ENCODE measurements at places on chromosomes 5 and 9.

DNA sequence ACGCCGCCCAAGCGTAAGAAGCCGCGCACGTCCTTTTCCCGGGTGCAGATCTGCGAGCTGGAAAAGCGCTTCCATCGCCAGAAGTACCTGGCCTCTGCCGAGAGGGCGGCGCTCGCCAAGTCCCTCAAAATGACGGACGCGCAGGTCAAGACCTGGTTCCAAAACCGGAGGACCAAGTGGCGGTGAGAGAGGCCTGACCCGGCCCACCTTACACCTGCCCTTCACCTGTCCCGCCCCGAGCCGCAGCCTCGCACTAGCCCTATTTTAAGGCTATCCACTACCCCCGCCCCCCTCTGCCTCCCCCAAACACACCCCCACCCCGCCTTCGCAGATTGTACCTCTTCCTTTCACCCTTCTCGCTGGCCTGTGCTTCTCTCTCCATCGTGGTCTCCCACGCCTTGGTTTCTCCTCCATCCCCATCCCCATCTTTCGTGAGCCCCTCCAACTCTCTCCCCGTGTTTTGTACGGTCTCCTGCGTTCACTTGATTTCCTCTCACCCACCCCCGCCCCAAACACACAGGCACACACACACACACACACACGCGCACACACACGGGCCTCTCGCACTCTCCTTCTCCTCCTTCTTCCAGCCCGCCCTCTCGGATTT is 1.3 kb downstream of the TLX3 start:
- no peak for DNase-seq

DNA sequence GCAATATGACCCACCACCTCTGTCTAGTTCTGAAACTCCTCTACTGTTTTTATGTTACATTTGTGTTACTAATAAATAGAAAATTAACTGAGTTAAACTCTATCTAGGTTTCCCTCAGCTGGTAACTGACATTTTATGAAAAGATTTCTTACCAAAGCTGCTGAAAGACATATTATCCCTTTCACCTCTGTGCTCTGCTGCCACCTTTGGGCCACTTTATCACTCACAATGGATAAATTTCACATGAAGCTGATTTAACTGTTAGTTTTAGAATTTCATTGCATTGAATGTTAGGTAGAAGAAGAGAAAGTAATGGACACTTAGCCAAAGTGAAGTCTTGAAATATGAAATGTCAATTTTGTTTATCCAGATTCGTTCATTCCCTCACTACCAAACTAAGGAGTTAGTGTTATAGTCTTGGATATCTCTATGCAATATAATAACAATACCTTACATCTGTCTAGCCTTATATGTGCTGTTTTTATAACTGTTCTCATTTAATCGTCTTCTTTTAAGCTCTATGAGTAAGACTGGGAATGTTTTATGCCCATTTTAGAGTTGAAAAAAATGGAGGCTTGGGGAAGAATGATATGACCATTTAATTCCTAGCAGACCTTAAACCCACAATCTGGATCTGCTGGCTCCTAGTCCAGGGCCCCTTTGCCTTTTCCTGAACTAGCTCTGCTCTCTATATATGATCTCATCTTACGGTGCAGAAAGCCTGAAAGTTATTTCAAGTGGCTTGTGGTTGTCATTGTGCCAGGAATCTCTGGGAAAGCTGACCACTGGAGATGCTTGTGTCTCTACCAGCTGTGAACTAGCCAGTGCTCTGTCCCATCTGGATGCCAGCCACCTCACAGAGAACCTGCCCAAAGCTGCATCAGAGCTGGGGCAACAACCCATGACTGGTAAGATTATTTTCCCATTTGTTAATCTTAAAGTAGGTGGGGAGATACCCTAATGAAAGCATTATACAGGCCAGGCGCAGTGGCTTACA is 97.1 kb downstream of the GOLPH3 start:
- peak; percentile 51 for DNase-seq

- no peak for DNase-seq
Observed at GRCh38 chr9:26904070-26904469, 11.5 kb upstream of the CAAP1 start.

DNA sequence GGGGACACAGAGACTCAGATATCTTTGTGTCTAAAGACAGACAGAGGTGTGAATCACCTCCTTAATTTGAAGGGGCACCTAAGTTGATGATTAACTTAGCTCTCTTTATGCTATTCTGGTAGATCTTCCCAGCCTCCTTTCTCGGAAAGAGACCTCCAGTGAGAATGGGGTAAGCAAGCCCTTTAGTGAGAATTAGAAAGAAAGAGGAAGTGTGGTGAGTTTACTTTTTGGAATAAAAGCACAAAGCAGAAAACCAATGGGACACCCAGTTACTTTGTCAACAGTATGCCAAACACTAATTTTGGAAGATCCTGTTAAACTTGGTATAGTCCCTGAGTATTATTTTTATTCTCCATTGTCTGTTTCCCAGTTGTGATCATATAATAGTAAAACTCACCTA is 302.8 kb upstream of the RASA1 start:
- DNase-seq: no peak

DNA sequence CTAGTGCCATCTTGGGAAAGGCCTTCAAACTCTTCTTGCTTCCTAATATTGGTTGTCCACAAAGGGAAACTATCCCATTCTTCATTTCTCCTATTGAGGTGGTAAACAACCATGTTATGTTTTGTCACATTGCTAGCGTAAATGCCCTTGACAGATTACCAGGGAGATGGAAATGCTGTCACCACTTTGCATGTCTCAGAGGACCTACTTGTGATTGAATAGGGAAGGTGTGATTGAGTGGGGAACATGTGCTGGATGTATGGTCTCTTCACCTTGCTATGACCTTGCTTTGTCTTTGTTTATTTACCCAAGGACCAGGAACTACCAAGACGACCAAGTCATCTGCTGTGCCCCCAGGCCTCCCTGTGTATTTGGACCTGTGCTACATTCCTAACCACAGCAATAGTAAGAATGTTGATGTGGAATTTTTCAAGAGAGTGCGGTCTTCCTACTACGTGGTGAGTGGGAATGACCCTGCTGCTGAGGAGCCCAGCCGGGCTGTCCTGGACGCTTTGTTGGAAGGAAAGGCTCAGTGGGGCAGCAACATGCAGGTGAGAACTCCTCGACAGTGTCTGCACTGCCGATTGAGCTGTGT is 96.1 kb downstream of the MAP1B start:
- DNase-seq: no peak

DNA sequence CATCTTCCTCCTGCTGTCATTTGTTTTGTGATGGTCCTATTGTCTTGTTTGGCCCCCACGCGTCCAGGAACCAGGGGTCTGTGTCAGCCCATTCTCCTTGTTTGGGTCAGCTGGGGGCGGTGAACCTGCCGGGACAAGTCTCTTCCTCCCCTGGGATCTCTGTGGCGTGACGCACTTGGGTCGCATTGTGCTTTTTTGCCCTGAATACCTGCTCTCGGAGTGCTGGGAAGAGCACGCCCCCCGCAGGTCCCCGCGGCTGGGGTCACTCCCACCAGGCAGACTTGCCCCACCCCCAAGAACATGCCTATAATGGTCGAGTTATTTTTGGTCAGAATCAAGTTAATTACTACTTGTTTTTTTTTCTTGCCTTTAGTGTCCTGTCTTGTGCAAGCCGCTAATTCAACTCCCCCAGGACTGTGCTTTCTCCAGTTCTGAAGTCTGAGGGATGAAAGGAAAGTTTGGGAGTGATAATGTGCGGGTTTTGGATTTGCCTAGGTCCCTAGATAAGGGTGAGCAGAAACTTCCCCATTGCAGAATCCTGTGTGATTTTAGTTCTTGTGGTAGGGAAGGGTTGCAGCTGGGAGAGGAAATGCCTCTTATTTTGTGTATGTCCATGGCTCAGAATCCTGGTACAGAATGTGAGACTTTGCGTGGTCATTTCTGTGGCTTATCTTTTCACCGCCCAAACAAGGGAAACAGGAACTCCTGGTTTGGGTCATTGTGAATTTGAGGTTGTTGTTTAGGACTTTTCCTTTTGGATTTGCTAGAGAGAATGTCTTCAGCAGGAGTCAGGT is 789 bp downstream of the ACER2 start:
- peak; percentile 19 for DNase-seq

- no peak for DNase-seq
Observed at GRCh38 chr5:96197347-96197746, 235.7 kb upstream of the ELL2 start.

DNA sequence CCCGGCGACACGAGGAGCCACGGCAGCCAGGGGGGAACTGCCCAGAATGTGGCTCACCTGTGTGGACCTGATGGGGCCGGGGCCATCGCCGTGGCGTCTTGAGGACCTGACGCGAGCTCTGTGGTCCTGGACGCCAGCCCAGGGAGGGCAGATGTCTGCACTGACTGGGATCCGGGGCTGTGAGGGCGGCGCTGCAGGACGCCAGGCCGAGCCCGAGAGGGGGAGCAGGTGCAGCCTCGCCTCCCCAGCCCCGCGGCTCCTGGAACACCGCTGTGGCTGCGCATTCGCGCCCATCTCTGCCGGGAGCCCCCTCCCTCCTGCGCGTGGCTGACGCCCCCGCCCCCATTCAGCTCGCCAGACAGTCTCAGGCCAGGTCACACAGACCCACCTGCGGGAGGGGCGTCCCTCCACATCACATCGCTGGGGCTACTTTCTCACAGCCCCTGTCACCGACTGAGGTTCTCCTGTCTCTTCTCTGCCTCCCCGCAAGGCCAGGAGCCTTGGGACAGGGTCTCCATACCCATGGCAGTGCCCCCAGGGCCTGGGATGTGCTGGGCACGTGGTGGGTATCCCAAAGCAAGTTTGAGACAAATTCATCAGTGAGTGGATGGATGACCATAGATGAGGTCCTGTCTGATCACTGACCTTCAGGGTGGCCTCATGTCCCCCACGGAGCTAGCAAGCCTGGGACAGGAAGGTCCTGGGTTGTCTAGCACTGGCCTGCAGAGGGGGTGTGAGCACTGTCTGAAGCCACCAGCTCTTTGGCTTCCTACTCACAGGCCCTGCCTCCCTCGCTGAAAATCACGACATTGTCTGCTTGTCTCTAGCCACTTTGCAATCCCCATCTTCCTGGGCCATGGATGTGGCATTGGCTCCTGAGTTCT is 47.3 kb downstream of the RASGEF1C start:
- DNase-seq: peak; percentile 8

GRCh38 chr9:134073500-134073899 is 5.7 kb upstream of the BRD3 start:
- no peak for DNase-seq

GRCh38 chr5:137016783-137017324 is 482.3 kb downstream of the SPOCK1 start:
- DNase-seq: no peak

- DNase-seq: no peak
Observed at GRCh38 chr9:87515588-87516221, 18.0 kb downstream of the DAPK1 start.

- DNase-seq: no peak
Observed at GRCh38 chr5:165569551-165569950, 2064.1 kb downstream of the MAT2B start.

DNA sequence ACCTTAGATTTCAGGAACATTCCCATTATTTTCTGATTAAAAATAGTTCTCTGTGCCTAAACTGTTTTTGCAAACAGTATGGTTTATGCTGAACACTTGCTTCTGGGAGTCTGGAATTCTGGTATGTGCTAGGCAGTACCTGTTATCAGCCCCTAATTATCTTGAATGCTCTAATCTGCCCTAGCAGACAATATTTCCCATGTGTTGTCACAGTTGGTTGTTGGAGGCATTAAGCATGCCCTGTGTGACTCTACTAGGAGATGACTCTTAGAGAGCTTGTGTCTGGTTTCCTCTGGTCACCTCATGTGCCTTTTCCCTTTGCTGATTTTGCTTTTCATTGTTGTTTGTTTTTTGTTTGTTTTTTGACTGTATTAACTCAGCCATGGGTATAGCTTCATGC is 36.6 kb downstream of the UHRF2 start:
- no peak for DNase-seq

DNA sequence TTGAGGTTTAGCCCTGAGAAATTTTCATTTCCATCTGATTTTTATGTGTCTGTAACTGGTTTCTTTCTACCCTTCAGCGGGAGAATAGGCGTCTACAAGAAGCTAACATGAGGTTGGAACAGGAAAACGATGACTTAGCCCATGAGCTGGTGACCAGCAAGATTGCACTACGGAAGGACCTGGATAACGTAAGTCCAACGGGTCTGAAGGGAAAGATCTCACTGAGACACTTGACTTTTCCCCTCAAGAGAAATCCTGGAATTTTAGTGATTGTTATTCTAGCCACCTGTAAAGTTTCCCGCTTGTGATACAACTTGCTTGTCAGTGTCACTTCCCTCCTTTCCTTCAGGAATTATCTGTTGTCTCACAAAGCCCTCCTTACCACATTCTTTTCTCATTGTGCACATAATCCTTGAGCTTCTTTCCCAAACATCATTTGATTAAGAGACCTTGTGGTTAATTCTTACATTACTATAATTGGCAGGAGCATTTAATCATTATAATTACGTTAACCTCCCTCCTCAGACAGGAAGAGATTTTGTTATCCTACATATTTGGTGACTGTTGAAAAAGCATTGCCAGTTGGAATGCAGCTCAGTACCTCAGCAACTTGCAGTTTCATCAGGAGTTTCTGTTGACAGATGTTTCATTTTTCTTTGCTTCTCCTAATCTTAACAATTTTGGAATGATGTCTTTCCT is 56.9 kb downstream of the GPR21 start:
- no peak for DNase-seq

GRCh38 chr9:135301271-135302263 is 178.0 kb upstream of the PPP1R26 start:
- no peak for DNase-seq

DNA sequence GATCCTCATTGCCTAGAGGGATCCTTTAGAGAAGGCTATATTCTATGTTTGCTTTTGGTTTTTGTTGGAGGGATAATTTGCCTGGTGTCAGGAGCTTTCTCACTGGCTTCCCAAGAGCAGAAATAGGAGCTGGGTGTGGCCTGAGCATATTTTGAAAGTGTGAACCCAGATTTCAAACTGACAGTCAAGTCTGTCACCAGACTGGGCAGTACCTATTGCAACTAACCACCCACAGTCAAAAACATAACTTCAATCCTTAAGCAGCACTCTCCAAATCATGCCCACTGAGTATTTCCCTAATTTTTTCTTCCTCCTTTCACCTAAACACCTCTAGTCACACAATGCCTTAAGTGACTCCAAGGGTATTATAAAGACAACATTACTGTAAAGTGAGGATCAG is 278.4 kb downstream of the EBF1 start:
- no peak for DNase-seq

DNA sequence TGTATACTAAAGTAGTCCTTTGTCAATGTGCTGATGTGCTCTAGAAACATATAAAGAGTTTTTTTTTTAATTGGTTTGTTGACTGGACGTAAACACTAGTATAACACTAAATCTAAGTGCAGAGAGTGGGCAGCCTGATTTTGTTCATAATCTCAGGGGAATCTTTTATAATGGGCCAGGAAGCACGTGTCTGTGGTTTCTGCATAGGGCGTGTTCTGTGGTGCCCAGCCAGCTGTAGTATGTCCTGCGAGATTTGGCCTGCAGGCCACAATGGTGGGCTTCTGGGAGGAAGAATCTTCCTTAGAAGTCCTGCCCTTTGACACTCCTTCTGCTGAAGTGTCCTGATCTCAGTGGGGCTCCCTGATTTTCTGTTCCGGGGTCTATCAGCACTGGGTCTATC is 49.0 kb upstream of the DHFR start:
- DNase-seq: no peak

Data from ACHN (cell line).